ENCODE measurements at places on chromosomes 3 and 15. TPM values are rescaled to one million over a fixed set of nuclear protein-coding genes. Genes with fewer than 3 reads are reported as not detected.

GXYLT2 gene
- total RNA-seq: 18.1 TPM

CKMT1B gene
- not detected for total RNA-seq

AHSG gene
- total RNA-seq: not detected

PLSCR5 gene
- not detected for total RNA-seq

DUOXA2 gene
- not detected for total RNA-seq

SEMA3B gene
- 23.3 TPM for total RNA-seq

C3orf20 gene
- not detected for total RNA-seq

SV2B gene
- total RNA-seq: not detected

ADAMTS7 gene
- 17.4 TPM for total RNA-seq

IGDCC3 gene
- total RNA-seq: under 0.01 TPM

NAALADL2 gene
- total RNA-seq: 16.4 TPM

HDC gene
- total RNA-seq: not detected

SLC12A1 gene
- total RNA-seq: not detected

UBA5 gene
- total RNA-seq: 51.2 TPM

GREM1 gene
- 527 TPM for total RNA-seq

GOLGA8N gene
- total RNA-seq: 2.6 TPM

ABI3BP gene
- 4.2 TPM for total RNA-seq

FBXL22 gene
- 1.3 TPM for total RNA-seq

ZNF662 gene
- total RNA-seq: 3.9 TPM

AGBL1 gene
- total RNA-seq: not detected

STRIT1 gene
- total RNA-seq: not detected
